Stimulated activated CD4-positive, alpha-beta T cell treated with anti-CD3 and anti-CD28 coated beads, Interleukin-2, amount 100 ng/mL, for 4 hours (primary cell): ENCODE measurements at places on chromosomes 16 and 17.

DNA sequence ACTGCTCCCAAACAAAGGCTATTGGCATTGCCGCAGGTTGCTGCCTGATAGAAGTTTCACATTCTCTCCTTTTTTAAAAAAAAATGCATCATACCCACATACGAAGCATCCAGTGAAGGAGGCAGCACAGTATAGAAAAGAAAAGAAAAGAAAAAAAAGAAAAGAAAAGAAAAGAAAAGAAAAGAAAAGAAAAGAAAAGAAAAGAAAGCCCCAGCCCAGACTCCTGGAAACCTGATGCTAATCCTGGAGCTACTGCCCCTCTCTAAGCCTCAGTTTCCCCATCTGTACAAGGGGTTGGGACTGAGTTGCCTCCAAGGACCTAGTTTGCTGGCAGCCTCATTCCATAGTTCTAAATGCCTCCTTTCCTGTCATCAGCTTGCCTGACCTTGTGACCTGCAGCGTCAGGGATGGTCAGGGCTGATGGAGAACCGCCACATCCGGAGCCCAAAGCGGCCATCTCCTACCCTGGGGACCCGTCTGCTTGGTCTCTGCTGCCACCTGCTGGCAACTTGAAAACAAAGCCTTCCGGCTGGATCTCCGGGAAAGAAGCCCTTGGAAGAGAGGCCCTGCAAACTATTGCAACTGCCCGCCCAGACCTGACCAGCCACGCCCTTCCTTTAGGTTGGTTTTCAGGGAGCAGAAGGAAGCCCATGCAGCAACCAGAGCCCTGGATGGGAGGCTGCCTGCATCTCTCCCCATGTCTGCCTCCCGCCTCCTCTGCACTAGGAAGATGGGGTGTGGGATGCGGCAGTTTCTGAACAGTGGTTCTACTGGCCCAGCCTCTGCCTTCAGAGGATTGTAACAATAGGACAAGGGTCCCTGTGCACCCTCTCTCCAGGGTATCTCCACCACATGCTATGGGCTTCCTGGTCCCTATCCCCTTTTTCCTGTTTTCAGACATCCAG, 13.0 kb downstream of the AIPL1 start:
- peak; percentile 55 for DNase-seq

- peak; percentile 14 for DNase-seq
Observed at GRCh38 chr16:82653550-82654511, 27.1 kb downstream of the CDH13 start.

DNA sequence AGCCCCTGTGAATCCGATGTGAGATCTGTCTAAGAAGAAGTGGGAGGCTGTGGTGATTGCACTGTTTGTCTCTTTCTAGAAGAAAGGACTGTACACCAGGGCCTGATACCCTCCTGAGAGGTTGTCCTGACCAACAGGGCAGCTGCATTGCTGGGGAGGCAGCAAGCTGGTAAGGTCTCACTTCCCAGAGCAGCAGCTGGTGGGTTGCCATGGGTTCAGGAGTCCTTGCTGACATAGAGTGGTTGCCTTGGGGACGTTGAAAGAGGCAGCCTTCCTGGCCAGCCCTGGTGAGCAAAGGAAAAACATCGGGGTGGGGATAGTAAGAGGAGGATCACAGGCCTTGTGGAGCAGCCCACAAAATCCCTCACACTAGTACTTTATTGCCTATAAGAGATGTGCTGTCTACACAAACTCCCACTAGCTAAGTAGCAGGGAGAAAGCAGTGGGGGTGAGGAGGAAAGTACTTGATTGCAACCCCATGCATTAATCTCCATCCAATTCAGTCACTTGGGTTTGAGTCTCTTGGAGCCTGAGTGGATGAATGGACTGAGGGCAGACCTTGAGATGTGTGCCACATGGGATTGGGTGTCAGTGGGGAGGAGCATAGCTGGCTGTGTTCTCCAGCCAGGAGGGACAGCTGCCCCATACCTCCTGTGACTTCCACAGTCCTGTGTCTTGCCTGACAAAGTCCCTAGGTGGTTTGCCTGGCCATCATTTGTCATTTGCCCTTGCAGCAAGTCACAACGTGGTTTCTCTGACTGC, 143.8 kb upstream of the RPL38 start:
- no peak for DNase-seq

DNA sequence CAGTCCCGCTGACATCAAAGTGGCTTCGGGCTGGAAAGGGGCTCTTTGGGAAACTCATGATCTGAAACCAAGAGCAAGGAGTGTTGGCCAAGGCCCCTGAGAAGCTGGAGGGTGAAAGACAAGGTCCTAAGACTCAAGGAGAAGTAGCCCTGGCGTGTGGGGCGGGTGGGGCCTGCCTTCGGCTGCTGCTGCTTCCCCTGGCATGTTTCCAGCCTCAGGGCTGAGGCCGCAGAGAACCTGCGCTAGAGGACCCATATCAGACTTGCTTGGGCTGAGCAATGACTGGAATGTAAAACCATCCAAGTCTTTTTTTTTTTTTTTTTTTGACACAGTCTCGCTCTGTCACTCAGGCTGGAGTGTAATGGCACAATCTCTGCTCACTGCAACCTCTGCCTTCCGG, 67.5 kb upstream of the GCSH start:
- DNase-seq: no peak

DNA sequence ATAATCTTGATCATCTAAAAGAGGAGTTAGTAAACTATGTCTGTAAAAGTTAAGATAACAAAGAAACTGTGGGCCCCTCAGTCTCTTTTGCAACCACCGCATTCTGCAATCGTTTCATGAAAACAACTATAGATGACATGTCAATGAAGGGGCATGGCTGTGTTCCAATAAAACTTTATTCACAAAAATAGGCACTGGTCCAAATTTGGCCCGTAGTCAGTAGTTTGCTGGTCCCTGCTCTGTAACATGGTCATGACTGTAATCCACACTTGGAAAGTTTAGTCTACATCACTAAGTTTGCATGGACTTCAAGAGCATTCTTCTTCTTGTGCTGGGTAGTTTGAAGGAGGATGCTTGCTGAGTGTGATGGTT, 299.3 kb upstream of the PSMD7 start:
- no peak for DNase-seq

- DNase-seq: no peak
Observed at GRCh38 chr16:22014271-22014873, 6.5 kb downstream of the MOSMO start.

DNA sequence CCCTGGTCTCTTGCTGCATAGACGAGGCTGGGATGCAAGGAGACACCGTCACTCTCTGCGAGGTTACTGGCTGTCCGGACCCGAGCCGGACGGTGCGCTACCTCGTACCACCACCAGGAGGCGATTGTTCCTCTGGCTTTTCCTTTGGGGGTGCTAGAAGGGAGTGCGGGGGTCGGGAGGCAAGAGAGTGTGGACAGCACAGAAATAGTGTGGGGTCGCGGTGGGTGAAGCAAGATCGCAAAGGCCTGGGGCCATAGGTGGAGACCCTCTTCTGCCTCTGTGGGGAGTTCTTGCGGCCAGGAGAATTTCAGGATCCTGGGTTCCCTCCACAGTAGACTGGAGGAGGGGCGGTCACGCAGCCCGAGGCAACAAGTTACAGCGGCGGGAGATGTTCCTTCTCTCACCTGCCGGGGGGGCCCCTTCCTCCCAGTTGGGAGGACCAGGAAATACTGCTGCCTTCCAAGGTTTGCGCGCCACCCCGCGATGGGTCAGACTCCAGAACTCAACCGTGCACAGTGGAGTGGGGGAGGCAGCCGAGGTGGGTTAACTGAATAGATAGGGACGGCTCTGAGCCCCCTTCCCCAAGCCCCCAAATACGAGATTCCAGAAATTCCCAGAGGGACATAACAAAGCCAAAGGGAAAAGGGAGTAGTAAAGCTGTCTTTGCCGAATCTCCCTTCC, 6.9 kb downstream of the PHOSPHO1 start:
- DNase-seq: peak; percentile 45

DNA sequence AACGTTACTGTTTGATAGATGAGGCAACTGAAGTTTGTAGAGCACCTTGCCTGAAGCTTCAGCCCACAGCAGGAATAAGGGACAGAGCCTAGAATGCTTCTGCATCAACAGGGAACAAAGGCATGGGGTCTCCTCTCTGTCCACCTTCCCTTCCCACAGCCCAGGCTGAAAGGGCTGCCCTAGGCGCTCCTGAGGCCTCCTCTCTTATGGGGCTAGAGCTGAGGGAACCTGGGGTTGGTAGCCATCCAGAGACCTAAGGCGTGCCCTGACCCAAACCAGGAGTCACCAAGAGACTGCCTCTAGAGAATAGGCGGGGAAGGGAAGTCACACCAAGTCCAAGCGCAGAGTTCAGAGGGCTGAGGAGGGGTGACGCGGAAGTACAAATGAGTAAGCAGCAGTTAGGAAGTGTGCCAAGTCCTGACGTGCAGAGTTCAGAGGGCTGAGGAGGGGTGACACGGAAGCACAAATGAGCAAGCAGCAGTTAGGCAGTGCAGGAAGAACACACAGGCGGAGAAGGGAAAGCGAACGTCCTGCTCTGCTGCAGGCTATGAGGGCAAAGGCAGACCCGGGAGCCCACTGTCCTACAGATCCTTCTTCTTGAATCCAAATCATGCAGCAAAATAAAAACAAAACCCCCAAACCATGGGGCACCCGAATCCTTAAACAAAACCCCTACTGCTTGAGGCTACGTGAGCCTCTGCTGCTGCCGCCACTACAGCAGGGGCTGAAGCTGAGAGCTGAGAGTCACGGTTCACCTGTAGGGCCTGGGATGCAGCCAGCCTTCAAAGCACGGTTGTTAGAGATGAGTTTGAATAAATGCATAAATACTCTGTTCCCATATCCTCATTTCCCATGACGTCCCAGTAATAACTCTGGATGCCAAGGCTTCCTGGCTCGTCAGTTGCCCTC, 2.7 kb upstream of the SPG7 start:
- peak; percentile 88 for DNase-seq

DNA sequence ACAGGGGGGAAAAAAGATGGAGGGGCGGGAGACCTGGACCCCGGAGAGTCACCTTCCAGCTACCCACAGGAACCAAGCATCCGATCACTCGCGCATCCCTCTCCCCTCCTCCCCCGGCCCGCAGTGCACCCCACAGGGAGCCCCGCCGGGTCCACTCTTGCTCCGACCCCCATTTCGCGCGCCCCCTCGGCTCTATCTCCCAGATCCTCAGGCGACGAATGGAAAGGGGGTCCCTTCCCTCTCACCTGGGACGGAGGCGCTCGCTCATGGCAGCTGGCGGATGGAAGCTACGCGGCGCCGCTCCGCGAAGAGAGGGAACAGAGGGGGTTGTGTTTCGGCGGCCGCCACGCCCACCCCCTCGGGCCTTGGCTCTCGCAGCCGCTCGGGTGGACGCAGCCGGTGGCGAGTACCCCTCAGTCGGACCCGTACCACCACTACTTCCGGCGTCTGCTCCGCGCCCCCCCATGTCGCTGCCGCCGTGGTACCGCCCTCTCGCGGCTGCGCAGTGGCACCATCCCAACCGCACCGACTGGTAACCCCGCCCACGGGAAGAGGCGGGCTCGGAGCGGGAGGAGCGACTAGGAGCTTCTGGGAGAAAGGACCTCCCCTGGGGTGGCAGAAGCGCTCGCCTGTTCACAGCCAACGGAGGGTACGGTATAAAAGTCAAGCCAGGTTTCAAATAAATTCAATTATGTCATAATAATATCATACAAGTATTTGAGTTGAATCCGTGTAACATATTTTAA, 29.7 kb downstream of the CPSF4L start:
- DNase-seq: peak; percentile 97

DNA sequence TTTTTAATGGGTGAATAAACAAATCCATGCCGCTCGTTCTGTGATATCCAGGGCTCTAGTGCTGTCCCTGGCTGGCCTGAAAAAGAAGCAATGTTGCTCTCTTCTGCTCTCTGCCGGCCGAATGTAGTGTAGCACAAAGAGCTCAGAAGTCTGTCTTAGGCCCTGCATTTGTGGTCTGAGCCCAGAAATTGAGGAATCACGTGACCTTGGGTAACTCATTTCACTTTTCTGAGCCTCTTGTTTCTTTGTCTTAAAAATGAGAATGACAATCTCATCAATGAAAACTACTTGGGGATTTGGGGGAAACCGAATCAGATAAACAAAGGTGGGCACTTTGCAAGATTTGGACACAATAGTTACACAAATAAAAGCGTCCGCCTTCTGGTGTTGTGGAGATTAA, 381.6 kb upstream of the ASIC2 start:
- peak; percentile 8 for DNase-seq

DNA sequence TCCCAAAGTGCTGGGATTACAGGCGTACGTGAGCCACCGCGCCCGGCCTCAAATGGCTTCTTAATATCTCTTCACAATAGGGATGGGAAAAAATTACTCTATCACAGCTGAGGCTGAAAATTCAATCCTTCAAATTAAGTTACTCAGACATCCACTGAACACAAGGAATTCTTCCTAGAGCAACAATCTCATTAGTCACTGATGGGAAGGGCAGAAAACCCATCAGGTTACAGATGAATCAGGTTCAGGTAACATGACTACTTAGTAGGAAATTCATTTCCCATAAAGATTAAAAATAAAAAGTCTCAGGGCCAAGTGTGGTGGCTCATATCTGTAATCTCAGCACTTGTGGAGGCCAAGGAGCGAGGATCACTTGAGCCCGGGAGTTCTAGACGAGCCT, 42.5 kb upstream of the ABR start:
- no peak for DNase-seq

DNA sequence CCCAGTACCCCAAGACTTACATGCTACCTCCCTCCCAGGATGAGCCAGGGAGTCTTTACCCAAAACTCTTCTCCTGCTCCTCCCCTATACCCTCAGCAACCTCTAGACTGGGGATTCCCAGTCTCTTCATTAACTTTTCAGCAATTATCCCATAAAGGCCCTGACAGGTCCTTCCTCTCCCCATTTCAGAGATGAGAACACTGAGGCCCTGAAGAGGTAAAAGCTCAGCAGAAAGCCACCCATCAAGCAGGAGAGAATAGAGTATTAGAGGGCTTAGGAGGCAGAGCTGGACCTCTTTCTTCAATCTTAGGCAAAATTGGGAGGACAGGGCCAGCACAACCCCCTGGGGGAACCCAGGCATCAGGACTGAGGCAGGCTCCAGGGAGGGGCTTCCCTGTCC, 5.9 kb upstream of the SP6 start:
- DNase-seq: no peak

DNA sequence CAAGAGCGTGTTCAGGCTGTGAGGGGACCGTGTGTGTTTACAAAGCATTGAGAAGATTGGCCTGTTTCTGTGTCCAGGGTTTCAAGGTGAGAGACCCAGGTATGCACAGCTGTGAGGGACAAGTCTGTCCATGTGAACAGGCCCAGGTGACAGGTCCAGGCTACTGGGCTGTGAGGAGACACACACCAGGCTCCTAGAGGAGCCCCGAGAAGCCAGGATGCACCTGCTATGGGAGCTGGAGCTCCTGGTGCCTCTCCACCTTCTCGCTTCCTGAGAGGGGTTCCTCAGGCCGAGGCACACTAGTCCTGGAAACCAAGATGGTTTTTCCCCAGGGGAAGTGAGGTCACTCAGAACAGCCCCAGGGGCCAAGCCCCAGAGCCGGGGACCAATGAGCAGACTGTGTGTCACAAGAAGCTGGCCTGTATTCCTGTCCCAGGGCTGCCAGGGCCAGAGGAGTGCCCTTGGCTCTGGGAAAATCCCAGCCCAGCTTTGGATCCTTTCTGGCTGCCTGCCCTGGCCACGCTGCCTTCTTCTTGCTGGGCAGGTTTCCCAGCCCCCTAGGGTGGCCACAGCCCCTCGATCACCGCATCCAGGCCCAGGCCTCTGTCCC, 153.4 kb upstream of the PLCG2 start:
- DNase-seq: no peak

GRCh38 chr17:73584987-73585386, 59.3 kb downstream of the SDK2 start:
- no peak for DNase-seq
